Aorta (tissue), 5 donors: ENCODE measurements at places on chromosomes 6 and 20.

DNA sequence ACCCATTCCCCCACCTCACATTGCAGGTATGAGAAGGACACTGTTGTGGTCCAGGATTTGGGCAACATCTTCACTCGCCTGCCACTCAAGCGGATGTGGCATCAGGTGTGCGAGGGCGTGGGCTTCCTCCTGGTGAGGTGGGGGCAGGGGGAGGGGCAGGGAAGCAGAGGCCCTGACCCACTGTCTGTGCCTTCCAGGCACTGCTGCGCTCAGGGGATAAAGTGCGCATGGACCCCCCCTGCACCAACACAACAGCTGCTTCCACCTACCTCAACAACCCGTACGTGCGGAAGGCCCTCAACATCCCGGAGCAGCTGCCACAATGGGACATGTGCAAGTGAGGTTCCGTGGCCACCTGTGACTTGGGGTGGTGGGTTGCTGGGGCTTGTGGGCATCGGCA, 3.7 kb downstream of the CTSA start:
- no peak for DNase-seq

DNA sequence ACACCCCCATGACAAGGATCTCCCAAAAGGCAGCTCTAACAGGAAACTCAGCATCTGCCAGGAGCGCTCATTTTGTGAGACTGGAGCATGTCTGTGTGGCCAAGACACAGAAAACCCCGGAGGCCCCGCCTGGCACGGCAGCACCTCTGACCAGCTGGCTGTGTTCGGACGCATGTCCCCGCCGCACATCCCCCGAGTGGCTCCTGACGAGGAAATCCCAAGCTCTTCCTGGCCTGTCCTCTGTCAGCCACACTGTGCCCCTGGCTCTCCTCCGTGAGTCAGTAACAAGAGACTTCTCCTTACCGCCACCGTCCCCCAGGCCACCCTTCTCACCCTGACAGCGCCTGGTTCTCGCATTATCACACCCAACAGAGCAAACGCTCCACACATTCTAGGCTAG, 14.4 kb downstream of the SLC2A4RG start:
- DNase-seq: no peak

DNA sequence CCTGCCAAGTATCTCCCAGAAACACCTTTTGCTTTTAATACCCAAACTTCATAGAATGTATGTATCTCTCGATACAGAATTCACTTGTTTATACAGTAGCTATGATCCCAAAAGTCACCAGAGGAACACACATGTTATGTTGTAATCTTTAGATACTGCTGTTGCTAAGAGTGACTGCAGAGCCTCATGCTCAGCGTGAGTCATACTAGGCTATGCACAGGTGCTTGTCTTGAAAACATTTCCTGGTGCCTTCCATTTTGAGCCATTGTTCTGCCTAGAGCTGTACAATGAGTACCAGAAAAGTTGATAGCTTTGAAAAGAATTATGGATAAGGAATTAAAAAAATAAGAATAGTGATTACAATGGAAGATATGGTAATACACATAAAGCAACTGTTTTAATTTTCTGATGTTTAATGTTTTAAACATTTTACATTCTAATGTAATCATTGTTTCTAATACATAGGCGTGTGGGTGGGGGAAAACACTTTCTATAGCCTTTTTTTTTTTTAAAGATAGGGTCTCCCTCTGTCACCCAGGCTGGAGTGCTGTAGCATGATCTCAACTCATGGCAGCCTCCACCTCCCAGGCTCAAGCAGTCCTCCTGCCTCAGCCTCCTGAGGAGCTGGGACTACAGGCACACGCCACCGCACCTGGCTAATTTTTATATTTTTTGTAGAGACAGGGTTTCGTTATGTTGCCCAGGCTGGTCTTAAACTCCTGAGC, 79.4 kb downstream of the CD24 start:
- DNase-seq: no peak

- DNase-seq: no peak
Observed at GRCh38 chr6:142953373-142954273, 8.6 kb upstream of the HIVEP2 start.

GRCh38 chr6:167164261-167164660, 6.5 kb upstream of the GPR31 start:
- no peak for DNase-seq

DNA sequence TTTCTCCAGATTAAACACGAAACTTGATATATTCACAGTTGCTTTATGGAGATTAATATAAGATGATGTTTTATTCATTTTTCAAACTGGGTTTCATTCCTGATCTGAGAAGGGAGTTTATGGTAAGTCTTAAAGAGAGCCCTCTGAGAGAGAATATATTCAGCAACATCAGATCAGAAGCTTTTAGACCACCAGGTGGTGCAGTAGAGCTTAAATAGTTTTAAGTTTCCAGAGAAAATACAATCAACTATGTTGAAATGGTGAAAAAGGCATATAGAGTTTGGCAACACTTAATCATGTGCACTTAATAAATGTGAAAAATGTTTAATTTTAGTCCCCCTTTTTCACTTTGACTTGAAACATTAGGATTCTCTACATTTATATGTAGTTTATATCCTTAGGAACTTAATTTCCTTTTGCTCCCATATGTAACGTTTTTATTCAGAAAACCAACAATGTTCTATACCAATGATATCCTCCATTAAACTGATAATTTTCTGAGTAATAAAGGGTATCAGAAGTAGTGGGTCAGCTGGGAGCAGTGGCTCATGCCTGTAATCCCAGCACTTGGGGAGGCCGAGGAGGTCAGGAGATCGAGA, 86.4 kb upstream of the CLDN20 start:
- DNase-seq: no peak

GRCh38 chr6:99614430-99615186, 8.0 kb downstream of the PRDM13 start:
- no peak for DNase-seq

- DNase-seq: no peak
Observed at GRCh38 chr20:59835448-59836395, 97.7 kb downstream of the SYCP2 start.

GRCh38 chr6:86128130-86128814, 485.6 kb upstream of the SYNCRIP start:
- DNase-seq: no peak

GRCh38 chr20:20446001-20446400, 78.1 kb downstream of the INSM1 start:
- DNase-seq: no peak

DNA sequence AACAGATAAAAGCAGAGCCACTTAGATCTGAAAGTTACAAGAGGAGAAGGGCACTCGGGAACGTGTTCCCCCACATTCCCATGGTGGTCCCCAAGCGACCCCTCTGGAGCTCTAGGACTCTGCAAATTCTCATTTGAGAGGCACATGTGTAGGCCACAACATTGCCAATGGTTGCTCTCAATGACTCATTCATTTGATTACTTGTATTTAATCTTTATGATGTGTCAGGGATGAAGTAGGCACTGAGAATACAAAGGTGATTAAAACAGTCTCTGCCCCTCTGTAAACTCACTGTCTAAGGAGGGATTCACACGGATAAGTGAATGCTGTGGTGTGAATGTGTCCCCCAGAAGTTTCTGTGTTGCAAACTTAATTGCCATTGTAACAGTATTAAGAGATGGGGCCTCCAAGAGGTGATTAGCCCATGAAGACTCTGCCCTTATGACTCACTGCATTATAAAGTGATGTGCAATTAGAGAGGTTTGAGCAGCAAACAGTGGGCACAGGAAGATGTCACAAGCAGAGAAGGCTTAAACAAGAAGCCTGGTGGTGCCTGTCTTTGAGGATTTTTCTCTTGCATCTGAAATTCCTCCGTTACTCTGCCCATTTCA, 34.0 kb upstream of the TRAM2 start:
- DNase-seq: no peak

- no peak for DNase-seq
Observed at GRCh38 chr6:107353773-107354382, 105.5 kb downstream of the PDSS2 start.

GRCh38 chr6:90080876-90081481, 186.7 kb downstream of the GJA10 start:
- DNase-seq: no peak

GRCh38 chr20:58717278-58718091, 24.9 kb downstream of the NPEPL1 start:
- peak; percentile 41 for DNase-seq

GRCh38 chr20:51700809-51701285, 67.3 kb downstream of the ATP9A start:
- DNase-seq: no peak

DNA sequence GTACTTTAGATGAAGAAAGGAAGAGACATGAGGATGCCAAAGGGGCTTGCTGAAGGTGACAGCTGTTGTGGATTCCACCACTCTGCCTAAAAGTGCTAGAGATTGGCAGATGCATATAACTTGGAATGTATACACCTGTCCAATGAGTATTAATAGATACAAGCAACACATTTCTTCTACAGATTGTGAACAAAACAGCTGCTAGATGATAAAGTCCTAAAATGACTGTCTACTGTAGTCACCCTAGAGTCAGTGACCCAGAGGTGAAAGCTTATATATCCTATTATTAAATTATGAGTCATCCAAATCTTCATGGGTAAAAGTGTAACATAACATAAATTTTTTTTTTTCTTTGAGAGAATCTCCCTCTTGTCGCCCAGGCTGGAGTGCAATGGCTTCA, 5.2 kb downstream of the RNF217 start:
- no peak for DNase-seq

GRCh38 chr6:75076009-75076408, 129.8 kb downstream of the COL12A1 start:
- DNase-seq: no peak

GRCh38 chr20:53828682-53829254, 235.1 kb upstream of the ZNF217 start:
- no peak for DNase-seq

DNA sequence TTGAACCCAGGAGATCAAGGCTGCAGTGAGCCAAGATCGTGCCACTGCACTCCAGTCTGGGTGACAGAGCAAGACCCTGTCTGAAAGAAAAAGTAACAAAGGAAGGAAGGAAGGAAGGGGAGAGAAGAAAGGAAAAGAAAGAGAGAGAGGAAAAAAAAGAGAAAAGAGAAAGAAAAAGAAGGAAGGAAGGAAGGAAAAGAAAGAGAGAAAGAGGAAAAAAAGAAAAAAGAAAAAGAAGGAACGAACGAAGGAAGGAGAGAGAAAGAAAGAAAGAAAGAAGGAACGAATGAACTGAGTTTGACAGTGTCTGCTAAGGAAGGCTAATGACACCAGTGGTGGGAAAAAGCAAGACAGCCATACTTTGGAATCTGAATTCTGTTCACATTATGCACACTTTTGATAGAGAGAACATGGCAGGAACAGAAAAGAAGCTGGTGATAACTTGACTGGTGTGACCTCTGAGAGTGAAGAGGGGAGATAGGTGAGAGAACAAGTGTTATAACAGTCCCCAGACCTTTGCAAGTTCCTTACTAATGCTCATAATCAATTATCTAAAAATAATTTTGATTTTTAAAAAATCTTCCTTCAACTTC, 93.3 kb upstream of the MYLIP start:
- no peak for DNase-seq

DNA sequence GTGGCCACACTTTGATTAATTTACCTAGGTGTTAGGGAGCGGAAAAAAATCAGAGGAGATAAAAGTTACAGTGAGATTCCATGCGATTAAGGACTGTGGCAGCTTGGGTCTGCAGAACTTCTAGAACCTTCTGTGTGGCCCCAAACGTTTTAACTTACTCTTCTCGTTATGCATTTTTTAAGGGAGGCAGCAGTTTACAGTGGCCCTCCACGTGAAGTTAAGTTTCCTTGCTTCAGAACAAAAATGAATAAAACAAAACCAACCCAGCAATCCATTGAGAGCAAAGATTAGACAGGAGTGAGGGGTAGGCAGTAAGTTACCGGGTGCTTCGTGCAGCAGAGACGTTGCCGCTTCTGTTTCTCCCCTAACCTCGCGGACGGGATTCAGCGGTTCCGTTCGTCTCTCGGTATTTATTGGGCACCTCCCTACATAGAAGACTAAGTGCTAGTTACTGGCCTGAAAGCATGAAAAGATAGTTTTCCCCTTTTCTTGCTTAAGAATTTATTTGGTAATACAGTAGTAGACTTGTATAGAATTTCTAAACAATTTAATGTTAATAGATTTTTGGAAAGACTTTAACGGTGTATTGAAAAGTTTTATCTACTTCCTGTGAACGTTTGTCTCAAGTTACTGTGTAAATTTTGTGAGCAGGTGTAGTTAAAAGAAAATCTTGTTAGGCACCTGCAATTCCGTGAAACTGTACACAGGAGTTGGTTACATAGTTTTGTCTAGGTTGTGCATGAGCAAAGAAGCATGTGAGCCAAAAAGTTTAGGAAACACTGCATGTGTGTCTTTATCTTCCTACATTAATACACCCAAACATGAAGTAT, 1.1 kb downstream of the BAG2 start:
- DNase-seq: no peak

DNA sequence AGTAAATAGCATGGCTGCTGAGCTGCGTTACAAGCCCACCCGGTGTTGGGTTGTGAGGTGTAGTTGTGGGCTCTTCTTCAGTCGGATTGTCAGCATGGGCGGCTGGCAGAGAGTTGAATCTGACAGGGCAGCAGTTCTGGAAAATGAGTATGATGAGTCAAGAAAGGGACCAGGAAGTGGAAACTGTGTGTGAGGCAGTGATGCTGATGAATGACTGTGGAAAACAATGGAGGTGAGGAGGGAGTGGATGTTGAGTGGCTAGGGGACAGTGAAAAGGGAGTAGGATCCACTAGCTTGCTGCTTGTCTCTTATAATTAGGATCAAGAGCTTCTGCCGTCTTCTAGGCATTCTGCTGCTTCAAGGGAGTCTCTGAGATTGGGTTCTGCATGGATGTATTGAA, 154.3 kb downstream of the ESR1 start:
- no peak for DNase-seq

GRCh38 chr20:33622705-33623365, 39.3 kb upstream of the C20orf144 start:
- no peak for DNase-seq

GRCh38 chr6:16533721-16534136, 227.5 kb downstream of the ATXN1 start:
- no peak for DNase-seq

GRCh38 chr6:52389626-52390360, 27.8 kb downstream of the PAQR8 start:
- no peak for DNase-seq

GRCh38 chr20:13423472-13424173, 202.5 kb downstream of the ISM1 start:
- no peak for DNase-seq

DNA sequence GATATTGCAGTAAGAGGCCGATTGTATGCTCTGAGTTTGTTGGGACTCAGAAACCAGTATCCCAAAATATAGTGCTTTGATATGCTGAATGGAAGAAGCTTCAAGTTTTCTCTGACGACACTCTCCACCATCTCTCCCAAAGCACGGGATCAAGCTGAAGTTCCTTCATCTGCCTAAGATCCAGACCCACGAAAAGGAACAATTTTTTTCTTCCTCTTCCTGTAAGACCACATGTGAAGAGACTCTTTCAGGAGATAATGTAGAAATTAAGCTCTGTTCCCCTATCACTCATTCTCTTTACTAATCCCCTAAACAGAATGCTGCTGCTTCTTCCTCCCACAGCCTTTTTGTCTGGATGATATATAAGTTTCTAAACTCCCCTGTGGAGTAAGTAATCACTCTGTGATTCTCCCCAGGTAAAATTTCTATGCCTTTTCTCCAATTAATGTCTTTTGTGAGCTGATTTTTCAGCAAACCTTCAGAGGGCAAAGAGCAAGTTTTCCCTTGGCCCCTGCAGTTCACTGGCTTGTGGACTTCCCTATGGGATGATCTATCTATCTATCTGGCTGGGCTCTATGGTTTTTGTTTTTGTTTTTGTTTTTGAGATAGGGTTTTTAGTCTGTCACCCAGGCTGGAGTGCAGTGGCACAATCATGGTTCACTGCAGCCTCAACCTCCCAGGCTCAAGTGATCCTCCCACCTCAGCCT, 13.5 kb upstream of the PNRC1 start:
- no peak for DNase-seq
